ENCODE measurements at places on chromosomes 1 and 21.

- DNase-seq, result no peak
Measured at GRCh38 chr1:198679535-198680173, 40.8 kb downstream of the PTPRC start.

DNA sequence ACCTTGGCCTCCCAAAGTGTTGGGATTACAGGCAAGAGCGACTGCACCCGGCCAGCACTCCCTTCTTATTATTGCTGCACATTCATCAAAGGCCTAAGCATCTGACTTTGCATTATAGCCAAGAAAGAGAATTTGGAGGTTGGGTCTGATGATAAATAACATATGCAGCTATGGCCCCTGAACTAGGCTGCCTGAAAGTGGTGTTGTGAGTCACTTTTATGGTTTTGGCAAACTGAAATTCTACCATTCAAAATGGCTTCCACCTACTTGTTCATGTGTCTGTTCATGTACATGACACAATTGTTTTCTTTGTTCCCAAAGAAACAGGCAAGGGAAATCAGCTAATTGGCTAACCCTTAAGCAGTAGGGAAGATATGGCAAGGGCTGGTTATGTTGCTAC is 25.0 kb upstream of the UAP1 start:
- DNase-seq, result peak; percentile 67

- no peak for DNase-seq
Measured at GRCh38 chr1:116503546-116504307, 67.1 kb downstream of the CD58 start.

GRCh38 chr1:105652109-105652508 is 1404.4 kb upstream of the PRMT6 start:
- DNase-seq, result no peak

DNA sequence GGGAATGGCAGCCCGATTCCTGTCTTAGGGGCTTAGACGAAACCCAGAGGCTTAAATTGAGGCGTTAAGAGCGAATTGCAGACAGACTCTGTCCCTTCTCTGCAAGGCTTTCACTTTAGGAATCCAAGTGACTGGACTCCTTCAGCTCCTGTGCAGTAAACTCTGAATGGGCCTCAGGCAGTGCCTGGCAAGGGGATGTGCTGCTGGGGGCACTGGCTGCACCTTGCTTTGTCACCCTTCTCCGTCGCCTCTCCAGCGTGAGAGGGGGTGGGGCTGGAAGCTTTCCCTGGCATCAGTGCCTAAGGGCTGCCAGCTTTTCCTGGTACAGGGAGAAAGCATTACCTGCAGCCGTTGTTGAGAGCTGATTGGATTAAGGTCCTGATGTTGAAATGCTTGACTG is 39.9 kb upstream of the NFASC start:
- DNase-seq, result no peak

- peak; percentile 73 for DNase-seq
Measured at GRCh38 chr1:184300446-184300845, 86.4 kb upstream of the C1orf21 start.

DNA sequence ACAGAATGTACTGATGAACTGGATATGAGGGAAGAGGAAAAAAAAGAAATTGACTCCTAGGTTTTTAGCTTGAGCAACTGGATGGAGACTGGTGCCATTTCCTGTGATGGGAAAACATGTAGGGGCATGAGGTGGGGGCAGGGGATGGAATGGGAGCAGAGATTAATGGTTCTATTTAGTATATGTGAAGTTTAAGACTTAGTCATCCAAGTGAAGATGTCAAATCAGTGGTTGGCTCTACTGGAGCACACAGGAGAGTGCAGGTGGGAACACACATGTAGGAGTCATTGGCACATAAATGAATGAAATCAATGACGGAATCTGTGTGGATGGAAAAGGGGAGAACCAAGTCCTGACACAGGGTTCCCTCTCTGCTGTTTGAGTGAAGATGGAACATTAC is 224.4 kb upstream of the COA6 start:
- no peak for DNase-seq

DNA sequence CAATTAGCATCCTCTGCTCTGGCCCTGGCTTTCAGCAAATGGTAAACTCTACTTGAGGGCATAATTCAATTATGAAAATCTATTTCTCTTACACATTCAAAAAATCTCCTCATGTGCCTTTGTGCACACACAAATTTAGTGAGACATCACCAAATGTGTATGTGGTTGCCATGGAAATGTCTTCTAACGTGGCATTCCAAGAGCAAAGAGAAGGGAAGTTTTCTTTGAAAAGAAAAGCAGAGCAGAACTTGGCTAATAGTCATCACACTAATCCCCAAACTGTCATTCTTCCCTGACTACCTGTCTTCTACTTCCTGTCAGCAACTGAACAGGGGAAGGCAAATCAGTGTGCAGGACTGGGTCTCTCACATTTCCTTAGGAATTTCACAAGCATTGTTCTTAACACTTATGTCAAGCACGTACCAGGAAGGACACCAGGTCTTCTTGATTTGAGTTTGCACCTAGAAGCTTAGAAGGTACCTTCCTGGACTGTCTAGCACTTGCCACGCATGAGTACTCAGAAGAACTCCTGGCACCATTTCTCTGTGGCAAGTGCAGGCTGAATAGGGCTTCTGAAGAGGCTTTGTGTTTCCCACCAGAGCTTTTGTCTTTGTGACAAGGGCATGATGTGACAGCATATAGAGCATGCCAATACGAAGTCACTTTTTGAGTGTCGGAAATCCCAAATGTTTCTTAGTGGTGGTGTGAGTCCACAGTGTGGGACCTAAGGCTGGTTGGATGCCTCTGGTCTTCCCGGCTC is 32.3 kb downstream of the MAN1C1 start:
- DNase-seq, result peak; percentile 34

GRCh38 chr1:245107776-245108114 is 47.0 kb upstream of the KIF26B start:
- no peak for DNase-seq

GRCh38 chr1:99860703-99861102 is 10.5 kb downstream of the AGL start:
- DNase-seq, result no peak

- DNase-seq, result no peak
Measured at GRCh38 chr1:231729544-231729943, 103.0 kb downstream of the DISC1 start.

GRCh38 chr1:1243266-1243660 is 3.3 kb downstream of the C1QTNF12 start:
- no peak for DNase-seq

DNA sequence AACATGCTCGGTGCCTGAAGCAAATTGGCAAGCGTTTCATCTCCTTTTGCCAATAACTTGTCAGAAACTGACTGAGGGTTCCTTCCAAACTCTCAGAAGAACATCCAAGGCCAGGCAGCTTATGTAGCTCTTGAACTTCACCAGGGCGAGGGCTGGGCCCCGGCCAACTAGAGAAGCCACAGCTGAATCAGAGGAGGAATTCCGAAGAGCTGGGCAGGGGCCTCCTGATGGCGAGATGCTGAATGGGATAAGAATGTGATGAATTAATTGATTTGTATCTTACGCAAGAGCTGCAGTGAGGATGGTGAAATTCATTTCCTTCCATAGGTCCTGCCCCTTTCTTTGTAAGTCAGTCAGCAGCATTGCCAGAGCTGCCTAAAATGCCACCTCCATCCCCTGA is 345.8 kb downstream of the KIF26B start:
- DNase-seq, result peak; percentile 96

DNA sequence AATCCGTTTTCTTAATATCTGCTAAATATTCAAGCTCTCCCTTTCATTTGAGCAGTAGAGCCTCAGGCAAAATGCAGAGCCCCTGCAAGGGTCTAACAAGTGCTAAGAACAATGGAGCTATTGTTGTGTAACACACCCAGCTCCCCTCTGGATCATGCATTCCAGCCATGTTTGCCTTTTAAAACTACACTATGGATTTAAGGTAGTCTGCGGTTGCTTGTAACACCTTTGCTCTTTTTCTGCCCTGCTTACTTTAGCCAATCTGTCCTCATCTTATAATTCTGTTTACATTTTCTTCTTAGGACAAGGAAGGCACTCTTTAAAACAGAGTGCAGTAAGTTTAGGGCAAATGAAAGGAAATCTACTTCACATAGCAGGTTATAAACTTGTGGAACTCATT is 60.0 kb upstream of the C1orf105 start:
- DNase-seq, result no peak

DNA sequence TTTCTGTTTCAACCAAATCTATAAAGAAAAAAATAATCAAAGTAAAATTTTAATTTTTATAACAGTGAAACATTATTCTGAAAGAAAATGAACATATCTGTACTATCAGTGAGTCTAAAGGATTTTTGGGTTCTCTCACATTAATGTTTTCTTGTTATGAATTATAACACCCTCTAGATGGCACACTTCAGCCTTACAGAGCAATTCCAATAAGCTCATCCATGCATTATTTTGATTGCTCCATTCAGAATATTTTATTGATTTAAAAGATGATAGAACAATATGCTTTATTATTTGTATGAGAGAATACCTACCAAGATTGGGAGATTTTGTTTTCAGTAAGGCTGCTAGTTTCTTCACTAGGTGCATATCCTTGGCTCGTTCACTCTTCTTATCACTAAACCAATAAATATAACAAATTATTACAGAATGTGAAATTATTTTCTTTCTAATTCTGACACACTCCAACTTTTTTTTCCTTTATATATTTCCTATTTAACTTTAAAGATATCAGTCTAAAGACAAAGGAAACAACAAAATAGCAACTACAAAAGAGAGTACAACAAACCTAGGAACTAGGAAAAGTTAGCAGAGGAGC is 82.4 kb downstream of the RAB3GAP2 start:
- DNase-seq, result peak; percentile 61

DNA sequence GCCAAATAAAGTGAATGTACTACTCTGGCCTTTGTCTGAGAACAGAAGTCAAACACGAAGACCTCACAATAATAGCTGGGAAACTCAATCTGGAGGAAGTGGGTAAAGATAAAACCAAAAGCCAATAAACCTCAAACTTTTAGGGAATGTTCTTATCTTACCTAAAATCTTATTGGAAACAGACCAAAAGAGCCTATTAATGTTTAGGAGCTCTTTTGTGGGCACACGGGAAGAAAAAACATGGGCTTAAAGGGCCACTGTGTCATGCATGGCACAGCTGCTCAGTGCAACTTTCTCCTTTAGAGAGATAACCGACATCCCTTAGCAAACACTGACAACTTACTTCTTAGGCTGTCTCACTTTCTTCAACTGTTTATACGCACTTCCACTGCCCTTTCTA is 16.1 kb downstream of the EIF2B3 start:
- DNase-seq, result no peak

DNA sequence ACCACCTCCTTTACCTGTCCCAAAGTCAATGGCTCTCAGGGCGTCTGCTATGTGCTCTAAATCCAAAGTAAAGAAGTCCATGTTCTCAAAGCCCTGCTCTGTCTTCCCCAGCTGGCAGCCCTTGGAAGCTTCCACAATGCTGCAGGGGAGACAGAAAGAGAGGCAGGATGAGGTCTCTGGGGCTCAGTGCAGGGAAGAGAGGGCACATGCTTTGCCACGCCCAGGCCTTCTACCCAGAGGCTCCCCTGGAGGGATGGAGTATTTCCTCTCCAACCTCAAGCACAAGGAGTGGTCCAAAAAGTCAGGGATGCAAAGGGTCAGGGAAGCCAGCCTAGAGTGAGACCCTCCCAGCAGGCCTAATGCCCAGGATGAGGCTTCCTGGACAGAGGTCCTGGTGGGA is 10.2 kb downstream of the TRIM63 start:
- DNase-seq, result no peak

- DNase-seq, result no peak
Measured at GRCh38 chr1:201406831-201407406, 7.8 kb upstream of the LAD1 start.

DNA sequence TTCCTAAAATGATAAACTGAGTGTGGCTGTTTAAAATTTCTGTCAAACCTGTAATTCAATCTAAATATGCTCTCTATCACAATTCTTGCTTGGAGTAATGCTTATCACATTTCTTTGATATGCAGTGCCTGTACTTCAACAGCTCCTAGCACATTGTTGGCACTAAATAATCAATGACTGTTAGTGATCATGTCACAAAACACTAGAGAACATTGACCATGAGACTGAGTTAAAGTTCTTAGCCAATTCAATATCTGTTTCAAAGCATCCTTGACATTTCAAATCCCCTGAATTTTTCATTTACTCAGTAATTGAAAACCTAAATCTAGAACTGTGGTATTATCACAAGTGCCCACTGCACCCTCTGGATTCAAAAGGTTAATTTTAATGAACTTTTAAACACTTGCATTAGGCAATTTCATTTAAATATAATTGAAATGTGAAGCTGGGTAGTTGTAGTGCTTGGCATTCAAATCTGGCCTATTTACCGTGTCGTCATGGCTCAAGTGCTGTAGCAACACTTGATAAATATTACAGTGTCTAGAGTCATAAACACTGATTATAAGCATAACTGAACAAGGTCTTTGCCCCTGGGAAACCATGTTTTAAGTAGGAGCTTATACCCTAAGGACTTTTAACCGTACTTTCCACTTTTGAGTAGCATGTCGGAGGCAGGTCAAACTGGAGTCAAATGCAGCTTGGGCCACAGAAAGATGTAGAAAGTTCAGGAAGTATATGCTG is 143.6 kb downstream of the LRRC7 start:
- DNase-seq, result no peak

DNA sequence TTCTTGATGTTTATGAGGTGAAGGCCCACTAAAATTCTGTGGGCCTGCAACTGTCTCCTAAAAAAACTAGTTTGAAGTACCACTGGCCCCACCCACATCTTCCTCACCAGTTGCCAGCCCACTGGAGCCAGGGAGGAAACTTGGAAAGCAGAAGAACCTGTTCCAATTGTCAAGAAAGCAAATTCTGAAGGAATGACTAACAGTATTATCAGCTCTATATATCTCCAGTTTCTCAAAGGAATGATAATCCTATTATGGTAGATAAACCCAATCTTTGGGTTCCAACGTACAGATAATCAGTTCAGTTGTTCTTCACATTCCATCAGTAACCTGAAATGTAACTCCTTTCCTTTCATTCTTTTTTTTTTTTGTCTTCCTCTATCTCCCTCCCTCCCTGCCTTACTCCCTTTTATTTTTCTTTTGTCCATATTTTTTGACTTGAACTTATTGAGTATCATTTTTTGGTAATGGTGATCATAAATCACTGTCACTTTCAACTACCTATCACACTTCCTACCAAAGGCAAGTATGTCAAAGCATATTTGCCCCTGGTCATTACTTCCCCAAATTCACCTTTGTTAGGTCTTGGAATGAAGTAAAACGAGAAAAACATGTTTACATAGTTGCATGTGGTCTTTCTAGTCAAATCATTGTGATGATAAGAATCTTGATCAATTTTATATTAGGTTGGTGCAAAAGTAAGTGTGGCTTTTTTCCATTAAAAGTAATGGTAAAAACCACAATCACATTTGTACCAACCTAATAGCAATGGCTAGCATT is 943.4 kb downstream of the TTLL7 start:
- no peak for DNase-seq

DNA sequence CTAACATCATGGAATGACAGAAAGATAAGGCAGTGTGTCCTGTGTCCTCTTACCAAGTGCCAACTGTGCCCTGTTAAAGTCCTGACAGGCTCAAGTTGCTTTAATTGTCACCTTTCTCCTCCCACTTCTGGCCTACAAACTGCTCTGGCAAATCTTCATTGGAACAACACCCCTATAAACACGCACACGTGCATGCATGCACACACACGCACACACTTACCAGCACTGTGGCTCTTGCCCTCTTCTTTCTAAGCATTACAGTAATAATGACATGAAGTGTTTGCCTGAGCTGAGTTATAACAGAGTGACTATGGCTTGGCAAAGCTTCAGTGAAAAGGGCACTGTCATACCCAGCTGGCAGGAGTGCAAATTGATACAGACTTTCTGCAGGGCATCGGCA is 82.3 kb upstream of the SYT6 start:
- DNase-seq, result no peak

- peak; percentile 14 for DNase-seq
Measured at GRCh38 chr1:85629532-85629920, 49.0 kb downstream of the CCN1 start.
